ENCODE measurements at places on chromosomes 7 and 10. TPM values are rescaled to one million over a fixed set of nuclear protein-coding genes. Genes with fewer than 3 reads are reported as not detected.

TMEM176A gene
- total RNA-seq: 1.3 TPM

CALHM1 gene
- not detected for total RNA-seq

GRCh38 chr7:150612925-150613324 is 19.3 kb downstream of the GIMAP6 start:
- DNase-seq: no peak

GRCh38 chr7:139583826-139584553 is 60.5 kb downstream of the CLEC2L start:
- no peak for DNase-seq

DNA sequence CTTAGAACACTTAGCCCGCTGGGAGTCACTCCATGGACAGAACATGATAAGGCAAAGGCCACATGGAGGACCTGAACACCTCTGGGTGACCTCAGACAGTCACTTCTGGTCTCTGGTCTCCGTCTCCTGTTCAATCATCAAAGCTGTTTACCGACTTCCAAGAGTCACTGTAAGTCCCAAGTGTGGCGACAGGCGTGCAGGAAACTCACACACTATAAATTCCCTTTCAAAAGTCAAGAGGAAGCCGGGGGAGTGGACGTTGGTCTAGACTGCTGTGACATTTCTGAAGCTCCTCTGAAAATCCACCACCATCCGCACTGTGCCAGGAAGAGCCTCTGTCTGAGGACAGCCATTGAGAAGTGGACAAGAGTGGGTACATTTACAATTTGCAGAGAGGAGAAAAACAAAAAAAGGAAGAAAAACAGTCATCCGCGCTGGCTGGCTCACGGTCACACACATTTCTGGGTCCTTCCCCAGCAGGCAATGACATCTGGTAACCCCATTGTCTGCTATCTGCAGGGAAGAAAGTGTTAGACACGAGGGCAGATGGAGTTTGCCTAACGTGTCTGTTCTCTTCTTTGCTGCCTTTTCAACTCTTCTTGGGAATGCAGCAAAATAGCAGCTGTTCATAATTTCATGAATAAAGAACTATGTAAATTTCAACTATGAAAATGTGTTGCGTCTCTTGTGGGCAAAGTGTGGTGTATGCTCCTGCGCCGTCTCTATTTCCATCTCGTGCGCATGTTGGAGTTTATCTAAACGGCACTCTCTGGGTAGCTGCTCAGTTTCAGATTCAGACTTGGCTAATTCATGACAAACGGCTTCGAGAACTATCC is 32.9 kb upstream of the CUX1 start:
- DNase-seq: no peak

- DNase-seq: no peak
Observed at GRCh38 chr7:91201442-91202113, 62.7 kb upstream of the FZD1 start.

DNA sequence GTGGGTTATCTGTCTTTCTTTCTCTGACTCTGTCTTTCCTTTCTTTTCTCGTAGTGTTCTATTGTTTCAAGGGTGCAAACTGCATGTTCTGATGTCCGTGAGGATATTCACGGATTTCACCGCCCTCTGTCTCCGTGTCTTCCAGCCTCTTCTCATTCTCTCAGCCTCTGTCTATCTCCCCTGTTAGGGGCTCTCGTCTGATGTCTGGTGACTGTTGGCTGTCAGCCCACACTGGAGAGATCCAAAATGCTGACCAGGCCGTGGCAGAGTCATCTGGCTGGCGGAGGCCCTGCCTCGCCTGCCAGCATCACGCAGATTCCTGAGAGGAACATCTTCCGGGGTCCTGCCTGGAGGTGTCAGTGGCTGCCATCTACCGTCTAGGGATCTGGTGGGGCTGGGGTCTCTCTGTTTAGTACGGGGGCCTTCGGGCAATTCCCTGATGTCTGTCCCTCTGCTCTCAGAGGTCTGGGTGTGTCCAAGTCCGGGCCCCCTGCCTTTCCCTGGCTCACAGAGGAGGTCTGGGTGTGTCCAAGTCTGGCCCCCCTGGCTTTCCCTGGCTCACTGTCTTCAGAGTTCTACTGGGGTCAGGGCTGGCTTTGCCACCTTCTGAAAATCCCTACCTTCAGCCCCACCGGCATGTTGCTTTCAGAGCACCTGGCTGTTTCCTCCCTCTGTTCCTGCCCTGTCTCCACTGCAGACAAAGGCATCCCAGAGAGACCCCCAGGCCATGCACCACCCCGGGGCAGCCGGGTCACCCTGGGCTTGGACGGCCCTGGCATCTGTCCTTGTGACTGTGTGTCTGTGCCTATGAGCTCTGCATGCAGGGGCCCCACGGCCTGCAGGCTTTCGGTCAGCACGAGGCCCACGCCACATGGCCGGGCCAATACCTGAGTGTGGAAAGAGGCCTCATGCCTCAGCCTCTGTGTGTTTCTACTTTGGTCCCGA is 14.0 kb upstream of the SCART1 start:
- no peak for DNase-seq

DNA sequence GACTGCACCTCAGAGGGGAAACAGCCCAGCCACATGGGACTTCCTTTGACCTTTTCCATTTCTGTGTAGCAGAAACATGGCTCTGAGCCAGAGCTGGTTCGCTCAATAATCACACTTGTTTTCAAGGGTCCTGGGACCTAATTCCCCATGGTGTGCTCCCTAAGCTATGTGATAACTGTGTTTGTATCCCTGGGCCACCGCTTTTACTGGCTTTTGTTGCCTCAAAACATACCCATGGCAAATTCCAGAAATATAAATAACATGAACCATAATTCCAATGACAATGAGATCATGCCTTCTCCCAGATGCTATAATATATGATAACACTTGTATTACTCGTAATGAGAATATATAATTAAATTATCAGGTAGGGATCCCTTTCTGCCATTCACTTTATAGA is 196.4 kb downstream of the GFRA1 start:
- no peak for DNase-seq

Measured in glutamatergic neuron (in vitro differentiated cells).